ENCODE measurements at places on chromosomes 12 and 14.

DNA sequence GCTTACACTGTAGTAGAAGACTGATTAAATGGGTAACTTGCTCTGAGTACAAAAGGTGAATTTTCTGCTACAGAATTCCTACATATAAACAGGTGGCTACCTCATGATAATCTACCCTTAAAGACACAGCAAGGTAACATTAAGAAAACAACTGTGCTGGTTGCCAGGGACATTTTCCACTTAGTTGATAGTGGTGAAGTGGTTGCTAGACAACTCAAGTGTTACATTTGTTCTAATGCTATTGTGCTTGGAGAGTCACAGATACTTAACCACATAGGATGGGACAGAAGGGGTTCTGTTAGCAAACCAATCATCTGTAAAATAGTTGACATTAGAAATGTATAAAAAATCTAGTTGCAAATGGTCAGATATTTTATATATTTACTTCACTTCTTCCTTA, 870.3 kb upstream of the SEL1L start:
- no peak for DNase-seq

DNA sequence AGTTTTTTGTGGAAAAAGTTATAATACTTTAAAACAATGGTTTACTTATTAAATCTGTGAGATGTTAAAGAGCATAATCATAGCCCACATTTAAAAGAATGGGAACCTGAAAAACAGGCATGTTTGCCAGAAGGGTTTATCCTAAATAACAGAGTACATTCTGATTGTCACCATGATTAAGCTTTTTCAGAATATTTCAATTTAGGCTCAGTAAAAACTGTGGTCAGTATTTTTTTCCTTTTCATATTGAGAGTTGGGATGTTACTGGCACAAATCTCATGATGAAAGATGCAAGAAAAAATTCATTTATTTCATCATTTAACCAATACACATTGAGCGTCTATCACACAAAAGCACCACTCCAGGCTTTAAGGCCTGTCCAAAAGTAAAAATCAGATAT, 18.6 kb downstream of the EPS8 start:
- DNase-seq = no peak

- no peak for DNase-seq
Observed at GRCh38 chr14:91521061-91521640, 11.0 kb upstream of the PPP4R3A start.

- DNase-seq = no peak
Observed at GRCh38 chr12:49843411-49843810, 505 bp upstream of the BCDIN3D start.

GRCh38 chr12:6235499-6235898, 35.3 kb downstream of the CD9 start:
- no peak for DNase-seq

GRCh38 chr12:100753837-100754236, 40.7 kb upstream of the ANO4 start:
- peak; percentile 7 for DNase-seq

- DNase-seq = no peak
Observed at GRCh38 chr12:1650260-1650977, 21.4 kb downstream of the WNT5B start.

- DNase-seq = no peak
Observed at GRCh38 chr12:85575120-85576096, 260.8 kb downstream of the RASSF9 start.

DNA sequence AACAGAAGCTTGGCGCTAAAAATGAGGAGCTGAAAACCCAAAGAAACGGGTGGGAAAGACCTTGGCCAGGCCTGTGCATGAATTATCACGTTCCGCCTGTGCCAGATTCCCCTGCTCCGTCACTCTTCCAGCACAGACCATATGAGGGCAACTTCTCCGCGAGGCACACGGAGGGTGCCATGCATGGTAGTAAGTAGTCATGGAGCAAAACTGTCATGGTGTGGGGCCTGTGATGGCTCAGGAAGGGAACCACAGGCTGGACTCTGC, 148.2 kb downstream of the ANO2 start:
- no peak for DNase-seq

DNA sequence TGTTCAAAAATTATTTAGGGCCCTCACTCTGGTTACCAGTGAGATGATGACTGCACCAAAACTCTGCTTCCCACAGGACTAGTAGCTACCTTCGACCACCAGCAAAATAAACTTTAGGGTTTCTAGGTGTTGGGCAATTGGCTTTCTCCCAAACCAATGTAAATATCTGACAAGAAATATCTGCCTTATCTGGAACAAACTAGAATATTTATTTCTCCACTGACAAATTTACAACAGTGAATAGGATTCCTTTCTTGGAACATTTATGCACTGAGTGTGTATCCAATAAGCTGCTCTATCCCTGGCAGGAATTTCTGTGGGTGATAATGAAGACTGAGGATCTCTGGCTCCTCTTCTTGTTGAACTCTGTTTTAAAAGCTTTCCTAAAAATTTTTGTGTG, 148.6 kb downstream of the SLC6A15 start:
- no peak for DNase-seq

DNA sequence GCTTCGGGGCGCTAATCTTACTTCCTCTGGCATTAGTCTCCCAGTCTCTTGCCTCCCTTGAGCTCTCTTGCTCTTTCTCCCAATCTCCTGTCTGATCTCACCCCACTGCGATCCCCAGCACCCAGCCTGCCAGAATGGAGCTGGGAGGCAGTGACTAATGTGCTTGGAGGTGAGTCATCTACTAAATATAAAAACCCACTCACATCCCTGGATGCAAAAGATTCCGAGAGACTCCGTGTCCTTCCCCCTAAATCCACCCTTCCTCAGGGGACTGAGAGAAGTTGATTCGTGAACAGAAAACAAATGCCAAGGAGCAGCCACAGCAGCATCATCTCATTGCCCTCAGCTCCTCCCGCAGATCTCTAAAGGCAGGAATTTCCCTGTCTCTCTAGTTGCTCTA, 45.7 kb upstream of the KCNA5 start:
- peak; percentile 86 for DNase-seq

- DNase-seq = no peak
Observed at GRCh38 chr12:49342066-49342913, 4.4 kb upstream of the DNAJC22 start.

DNA sequence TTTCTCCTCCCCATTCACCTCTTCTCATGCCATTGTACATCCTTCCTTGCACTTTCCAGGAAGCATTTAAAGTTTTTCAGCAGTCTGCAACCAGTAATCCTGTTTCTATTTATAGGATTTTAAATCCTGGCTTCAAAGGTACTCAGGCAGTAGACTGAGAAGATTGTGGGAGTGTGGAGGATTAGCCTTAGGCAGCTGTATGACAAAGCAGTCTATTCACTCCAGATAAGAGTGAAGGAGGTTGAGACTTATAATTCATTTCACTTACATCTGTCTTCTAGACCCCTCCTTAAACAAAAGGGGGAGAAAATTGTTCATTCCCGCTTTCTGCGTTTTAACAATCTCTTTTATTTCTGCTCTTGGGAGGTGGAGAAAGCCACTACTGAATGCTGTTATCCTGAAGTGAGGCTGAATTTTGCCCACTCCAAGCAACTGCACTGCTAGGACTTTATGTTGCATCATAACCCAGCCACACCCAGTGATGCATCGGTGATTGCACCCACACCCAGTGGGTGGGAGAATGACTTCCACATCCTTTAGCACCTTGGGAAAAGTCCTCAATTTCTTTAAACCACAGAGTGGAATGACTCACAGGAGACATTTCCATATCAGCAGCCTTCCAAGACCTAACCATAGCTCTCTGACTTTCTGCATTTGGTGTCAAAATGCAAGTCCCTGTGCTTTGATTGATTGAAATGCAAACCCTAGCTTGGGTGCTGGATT, 382.5 kb upstream of the ATP2B1 start:
- DNase-seq = peak; percentile 95

- DNase-seq = no peak
Observed at GRCh38 chr12:126830778-126831680, 1435.9 kb upstream of the TMEM132C start.

DNA sequence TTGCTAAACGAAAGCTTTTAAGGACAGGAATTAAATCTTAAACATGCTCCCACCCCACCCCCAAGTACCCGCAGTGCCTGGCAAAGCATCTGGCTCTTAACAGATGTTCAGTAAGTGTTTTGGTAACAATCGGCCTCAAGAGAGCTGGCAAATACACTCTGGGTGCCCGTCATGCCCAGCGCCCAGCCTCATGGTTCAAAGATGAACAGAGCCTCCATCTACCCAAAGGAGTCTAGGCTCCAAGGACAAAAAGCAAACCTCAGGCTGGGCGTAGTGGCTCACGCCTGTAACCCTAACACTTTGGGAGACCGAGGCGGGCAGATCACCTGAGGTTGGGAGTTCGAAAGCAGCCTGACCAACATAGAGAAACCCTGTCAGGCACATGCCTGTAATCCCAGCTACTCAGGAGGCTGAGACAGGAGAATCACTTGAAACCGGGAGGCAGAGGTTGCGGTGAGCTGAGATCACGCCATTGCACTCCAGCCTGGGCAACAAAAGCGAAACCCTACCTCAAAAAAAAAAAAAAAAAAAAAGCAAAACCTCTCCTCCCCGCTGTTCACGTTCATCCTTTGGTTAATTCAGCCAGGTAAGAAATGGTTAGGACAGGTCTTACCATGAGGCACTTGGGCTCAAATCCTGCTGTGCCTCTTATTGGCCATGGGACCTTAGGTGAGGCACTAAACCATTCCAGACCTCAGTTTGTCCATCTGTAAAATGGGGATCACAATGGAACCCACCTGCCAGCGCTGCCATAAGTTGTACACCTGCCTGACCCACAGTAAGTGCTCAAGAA, 151.3 kb downstream of the BCL11B start:
- no peak for DNase-seq

- DNase-seq = no peak
Observed at GRCh38 chr14:102686196-102686801, 91.0 kb upstream of the TRAF3 start.

- no peak for DNase-seq
Observed at GRCh38 chr12:92076101-92076500, 69.5 kb downstream of the BTG1 start.

DNA sequence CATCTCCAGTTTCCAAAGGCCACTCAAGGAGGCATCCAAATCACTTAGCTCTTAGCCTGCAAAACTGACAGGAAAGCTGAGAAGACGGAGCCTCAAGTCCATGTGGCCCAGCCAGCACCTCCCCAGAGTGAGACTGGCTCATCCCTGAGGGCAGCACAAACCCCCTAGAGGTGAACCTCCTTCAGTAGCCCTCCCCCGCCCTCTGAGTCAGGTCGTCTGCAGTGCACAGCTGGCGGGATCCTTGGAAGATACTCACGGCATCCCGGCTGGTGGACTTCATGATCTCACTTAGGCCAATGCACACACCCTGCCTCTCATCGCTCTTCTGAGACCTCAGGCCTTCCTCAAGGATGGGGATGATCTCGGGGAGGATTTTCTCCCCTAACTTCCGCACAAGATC, 24.1 kb upstream of the RAB35 start:
- DNase-seq = no peak

DNA sequence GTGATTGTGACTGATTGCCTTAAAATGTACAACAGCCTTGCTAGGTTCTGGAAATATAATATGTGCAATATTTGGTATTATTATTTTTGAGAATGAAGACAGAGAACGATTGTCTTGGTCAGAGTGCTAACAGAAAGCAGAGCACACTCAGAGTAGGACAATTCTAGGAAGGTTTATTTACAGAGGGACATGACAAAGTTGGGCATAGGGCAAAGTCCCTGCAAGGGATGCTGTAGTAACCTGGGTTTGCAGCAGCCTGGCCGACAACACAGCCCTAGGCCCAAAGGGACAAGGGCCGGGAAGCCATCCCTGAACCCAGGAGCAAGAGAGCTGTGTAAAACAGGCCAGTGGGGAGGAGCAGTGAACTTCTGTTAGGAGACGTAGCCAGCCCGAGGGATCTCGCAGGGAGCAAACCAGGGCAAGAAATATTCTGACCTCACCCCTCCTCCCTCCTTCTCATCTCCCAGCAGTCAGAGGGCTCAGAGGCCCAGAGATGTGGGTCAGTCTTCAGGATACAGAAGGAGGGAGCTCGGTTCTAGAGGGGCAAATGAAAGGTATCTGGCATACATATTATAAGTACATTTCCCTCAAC, 51.0 kb upstream of the FERMT2 start:
- DNase-seq = no peak

- DNase-seq = no peak
Observed at GRCh38 chr12:48165089-48165981, 8.0 kb upstream of the ASB8 start.

DNA sequence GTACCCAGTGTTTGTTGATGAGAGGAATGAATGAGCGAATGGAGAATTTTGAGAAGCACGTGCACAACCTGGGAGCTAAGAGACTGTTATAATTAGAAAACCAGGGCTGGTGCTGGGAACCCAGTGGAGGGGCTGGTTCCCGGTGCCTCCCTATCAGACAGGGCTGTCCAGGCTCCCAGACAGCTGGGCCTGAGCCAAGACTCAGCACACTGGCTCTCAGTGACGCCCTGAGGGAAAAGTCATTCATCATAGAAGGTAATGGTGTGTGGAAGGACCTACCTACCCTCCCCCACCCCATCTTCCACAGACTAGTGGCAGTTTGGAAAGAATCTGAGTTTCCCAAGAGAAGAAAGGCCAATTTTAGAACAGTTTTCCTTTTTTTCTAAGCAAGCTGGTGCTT, 34.7 kb downstream of the KCNA5 start:
- DNase-seq = no peak

DNA sequence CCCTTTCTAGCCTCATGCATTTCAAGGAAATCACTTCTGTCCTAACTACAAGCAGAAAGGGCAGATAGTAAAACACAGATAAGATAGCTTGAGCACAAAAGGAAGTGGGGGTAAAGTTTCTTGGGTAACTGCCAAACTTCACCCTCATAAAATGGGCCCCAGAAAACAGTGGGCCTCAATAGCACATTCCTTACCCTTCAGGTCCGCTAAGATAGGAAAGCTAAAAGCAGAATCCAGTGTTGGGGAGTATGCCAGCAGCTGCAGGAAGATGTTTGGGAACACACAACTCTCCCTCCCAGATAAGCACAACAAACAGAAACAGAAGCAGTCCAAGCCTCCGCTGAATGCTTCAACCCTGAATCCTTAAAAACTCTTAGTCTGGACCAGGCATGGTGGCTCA, 110.9 kb upstream of the MGAT4C start:
- no peak for DNase-seq

DNA sequence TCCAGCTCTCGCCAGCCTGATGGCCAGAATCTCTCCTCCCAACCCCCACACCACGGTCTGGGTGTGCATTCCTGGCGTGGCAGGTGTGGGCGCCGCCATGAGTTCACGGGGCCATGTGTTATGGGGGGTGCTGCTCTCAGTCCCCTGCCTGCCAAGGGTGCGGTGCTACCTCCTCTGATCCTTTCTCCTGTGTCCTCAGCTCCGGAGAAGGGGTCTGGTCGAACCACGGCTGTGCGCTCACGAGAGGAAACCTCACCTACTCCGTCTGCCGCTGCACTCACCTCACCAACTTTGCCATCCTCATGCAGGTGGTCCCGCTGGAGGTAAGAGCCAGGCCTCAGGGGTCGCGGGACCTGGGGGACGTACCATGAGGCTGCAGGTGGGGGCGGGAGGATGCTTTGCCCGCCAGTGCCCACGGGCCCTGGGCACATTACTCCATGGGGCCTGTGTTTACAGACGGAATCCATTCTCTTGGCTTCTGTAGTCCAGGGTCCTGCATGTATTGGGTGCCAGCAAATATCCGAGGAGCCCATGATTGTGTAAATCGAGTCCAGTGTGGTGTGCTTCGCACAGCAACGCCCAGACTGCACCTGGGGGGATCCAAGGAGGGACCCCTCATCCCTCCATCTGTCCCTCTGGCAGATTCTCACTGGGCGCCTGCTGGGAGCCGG, 130.8 kb downstream of the ADGRD1 start:
- DNase-seq = no peak

GRCh38 chr14:38696925-38697324, 406.1 kb downstream of the SEC23A start:
- no peak for DNase-seq

GRCh38 chr12:101064721-101065120, 145.3 kb downstream of the SLC5A8 start:
- no peak for DNase-seq
